Stimulated activated naive CD4-positive, alpha-beta T cell treated with Interleukin-2 at 50 U/mL for 16 hours (primary cell): ENCODE measurements at places on chromosomes 6 and 20.

GRCh38 chr20:41482647-41483552, 116.3 kb upstream of the EMILIN3 start:
- DNase-seq = no peak

- peak; percentile 83 for DNase-seq
Observed at GRCh38 chr6:149484733-149485700, at the start of gene ZC3H12D. ZC3H12D (minus strand) TSS chr6:149485014; CDS start chr6:149474543, 10,471 bp downstream.

DNA sequence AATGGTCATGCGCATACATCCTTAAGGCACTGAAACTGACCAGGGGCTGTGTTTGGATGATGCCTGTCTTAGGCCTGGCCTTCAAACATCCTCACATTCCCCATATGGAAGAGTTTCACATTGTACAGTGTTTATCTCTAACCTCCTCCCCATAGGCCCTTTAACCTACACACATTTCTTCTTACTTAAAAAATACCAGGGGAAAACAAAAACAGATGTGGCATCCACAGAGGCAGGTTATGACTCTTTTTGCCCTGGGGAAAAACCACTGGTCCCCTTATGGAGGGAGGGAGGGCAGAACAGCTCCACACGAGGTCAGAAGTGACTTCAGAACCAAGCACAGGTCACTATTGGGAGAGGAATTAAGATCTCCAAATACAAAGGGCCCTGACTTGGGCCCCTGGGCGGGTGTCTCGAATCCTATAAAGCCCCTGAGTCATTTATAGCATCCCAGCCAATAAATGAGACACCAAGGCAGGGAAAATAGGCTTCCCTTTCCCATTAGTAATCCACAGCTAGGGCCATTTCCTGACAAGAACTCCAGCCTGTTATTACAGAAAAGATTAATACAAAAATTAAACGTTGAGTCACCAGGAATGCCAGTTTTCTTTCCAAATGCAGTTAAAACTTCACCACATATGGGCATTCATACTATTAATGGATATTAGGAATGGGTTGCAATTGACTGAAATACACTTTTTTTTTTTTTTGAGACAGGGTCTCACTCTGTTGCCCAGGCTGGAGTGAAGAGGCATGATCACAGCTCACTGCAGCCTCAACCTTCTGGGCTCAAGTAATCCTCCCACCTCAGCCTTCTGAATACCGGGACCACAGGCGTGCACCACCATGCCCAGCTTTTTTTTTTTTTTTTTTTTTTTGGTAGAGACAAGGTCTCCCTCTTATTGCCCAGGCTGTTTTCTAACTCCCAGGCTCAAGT, 107.2 kb downstream of the ATP9A start:
- no peak for DNase-seq

- DNase-seq = no peak
Observed at GRCh38 chr20:6632187-6632586, 135.3 kb upstream of the BMP2 start.

DNA sequence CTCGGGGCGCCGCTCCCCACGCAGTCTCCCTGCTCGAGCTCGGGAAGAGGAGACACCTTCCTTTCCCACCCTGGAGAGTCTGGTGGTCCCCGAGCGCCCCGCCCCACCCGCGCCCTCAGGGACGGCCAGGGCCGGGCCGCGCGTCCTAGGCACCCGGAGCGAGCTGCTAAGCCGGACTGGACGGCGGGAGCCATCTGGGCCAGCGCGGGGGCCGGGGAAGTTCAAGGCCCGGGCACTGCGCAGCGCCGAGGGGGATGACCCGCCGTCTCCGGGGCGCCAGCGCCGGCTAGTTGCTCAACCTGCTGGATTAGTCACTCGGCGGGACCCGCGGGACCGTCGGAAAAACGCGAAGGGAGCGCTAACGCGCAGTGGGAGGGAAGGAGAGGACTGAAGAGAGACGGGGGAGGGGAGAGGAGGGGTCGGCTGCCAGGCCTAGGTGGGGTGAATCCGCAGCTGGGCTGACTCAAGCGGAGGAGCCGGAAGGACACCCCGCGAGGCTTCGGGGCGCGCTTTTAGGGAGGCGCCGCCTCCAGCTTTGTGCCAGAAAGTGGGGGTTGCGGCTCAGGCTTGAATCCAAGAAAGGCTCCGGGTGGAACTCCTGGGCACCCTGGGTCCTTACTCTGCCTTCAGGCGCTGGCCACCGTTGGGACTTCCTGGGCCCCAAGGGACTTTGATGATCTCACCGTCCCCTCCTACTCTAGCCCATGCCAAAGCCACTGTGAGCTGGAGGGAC, 75.7 kb upstream of the FOXP4 start:
- DNase-seq = no peak

DNA sequence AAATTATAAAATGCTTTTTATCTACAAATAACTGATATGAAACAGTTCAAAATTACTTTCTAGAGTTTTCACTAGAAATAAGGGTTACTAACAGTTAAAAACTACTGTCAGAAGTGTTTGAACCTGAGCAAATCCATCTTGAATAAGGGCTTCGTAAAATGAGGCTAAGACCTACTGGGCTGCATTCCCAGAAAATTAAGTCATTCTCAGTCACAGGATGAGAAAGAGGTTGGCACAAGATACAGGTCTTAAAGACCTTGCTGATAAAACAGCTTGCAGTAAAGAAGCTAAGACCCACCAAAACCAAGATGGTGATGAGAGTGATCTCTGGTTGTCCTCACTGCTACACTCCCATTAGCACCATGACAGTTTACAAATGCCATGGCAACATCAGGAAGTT, 93.7 kb downstream of the PLG start:
- DNase-seq = no peak

GRCh38 chr6:133683308-133683580, 205.7 kb upstream of the TCF21 start:
- DNase-seq = no peak

DNA sequence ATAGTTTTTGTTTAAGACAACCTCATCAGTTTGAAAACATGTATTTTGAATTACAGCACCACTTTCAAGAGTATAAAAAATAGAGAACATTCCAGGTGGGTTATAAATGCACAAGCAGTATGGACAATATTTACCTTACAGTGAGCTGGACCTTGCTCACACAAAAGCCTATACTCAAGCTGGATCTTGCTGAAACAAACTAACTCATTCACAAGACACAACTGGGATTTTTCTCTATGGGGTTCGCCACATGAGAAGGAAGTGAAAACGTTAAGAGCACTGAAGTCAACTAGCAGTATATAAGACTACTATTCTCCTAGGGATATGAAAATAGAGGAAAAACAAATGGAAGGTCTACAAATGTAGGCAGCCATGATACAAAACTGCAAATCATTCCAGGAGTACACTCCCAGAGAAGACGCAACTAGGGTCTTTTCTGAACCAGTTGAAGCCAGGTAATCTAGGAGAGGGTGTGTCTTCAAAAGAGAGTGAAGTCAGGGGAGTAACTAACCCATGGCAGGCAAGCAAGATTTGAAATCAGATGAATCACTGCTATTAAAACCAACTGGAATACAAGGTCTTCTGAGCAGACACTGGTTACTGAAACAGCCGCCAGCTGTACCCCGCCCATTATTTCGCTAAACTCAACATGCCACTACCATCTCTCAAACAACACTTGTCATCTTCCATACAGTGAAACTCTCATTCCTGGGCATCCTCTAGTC, 26.5 kb downstream of the STAU1 start:
- DNase-seq = no peak

GRCh38 chr6:142275236-142276006, 26.4 kb upstream of the ADGRG6 start:
- DNase-seq = no peak

GRCh38 chr6:6997263-6998193, 110.2 kb upstream of the RREB1 start:
- no peak for DNase-seq
